ENCODE measurements at places on chromosomes 4 and X.
A peak's percentile ranks its signal among the peaks of the same experiment; 100 is the strongest.

DNA sequence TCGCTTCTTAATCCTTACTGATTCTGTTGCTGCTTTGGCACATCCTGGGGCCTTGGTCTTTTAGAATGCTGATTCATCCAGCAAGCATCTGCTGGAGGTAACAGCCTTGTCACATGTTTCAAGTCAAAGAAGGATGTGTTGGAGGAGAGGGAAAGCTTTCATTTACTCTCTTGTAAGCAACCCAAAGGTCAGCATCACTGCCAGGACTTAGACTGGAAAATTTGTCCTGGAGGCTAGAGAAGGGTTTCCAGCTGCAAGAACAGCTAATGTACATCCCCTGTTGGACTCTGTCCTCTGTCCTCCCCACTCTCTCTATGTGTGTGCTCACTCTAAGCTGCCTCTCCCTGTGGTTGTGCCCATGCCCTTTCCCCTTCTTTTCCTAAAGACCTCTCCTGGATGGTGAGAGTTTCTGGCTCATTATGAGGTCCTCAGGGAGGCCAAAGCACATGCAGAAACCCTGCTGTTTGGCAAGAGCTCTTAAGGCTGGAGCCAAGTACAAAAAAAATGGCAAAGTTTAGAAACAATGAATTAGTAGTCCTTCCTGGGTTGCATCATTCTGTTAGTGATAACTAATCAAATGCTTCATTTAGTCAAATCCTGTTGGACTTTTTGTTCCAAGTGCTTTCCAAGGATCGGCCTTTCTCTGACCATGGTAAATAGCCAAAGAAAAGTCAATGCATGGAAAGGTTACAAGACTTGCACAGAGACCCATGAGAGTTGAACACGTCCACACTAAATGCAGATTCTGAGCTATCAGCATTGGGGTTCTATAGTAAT, 13.4 kb upstream of the SRPX start:
- no peak for DNase-seq

- no peak for DNase-seq
Measured at GRCh38 chr4:139144161-139144859, 32.7 kb downstream of the ELF2 start.

DNA sequence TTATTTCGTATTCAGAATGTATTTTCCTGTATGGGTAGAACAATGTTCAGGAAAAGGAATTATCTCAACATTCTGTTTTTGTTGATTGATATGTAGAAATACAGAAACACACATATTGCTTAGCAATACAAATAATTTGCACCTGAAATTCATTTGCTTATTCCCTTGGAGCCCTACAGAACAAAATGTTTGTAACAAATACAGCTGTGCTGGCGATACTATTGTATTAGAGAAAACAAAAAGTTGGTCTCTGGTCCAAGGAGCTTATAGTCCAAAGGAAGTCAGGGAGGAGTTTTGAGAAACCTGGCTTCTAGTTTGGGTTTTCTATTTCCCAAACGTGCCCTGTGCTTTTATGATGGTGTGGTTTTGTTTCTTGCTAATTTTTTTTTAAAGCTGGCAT, 37.8 kb upstream of the CAPN6 start:
- DNase-seq, result no peak

DNA sequence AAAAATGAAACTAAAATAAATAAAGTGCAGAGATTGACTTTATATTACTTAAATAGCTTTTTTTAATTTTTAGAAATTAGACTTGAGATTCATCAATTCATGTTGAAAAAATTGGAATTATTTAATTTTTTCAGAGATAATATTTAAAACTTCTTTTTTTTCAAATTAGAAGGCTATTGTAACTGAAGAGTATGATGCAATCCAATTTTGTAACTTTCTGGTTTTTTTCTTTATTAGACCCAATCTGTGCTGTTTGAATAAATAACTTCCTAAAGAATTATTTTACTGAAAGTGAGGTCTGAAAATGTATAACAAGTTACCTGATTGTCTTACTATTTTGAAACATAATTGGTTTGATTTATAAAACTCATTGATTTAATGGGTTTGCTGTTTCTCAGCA, 200.9 kb downstream of the MAD2L1 start:
- no peak for DNase-seq

GRCh38 chrX:116009861-116010710, 160.5 kb upstream of the AGTR2 start:
- DNase-seq, result no peak

DNA sequence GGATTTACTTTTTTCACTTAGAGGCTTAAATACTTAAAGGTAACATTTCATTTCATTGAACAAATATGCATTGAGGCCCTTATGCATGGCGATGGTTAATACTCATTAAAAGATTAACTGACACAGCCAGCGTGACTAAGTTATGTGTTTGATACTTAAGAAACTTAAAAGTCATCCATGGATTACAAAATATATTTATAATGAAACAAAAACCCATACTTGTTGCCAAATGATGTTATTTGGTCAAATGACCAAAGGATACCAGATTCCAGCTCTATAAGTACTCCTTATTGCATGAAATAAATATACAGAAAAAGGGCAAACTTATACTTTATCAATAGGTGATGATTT, 26.7 kb downstream of the ZNF330 start:
- no peak for DNase-seq

DNA sequence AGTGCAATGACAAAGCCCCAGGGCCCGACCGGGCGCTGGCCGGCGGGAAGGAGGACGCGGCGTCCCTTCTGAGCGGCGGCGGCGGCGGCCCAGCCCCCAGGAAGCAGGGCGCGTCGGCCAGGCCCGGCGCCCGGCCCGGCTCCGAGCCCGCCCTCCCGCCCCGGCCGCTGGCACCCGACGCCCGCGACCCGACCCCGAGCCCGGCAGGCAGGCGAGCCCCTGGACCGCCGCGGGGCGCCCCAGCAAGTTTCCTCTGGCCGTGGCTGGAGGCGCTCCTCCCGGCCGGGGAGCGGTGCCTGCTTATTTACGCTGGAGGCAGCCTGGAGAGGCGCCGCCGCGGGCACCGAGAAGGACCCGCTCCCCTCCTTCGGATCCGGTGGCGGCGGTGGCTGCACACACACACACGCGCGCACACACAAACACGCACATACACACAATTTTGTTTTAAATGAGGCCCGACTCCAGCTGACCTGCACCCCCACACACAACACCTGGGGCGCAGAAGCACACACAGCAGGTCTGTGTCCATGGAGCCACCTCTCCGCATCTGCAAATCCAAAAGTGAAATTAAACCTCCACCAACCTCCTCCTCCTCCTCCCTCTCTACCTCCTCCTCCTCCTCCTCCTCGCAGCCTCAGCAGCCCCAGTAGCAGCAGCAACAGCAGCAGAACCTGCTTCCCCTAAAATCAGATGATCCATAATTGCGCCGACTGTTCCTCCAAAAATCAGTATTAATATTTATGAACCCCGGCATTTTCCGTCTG, 669 bp downstream of the IRF2 start:
- DNase-seq, result peak; percentile 18

DNA sequence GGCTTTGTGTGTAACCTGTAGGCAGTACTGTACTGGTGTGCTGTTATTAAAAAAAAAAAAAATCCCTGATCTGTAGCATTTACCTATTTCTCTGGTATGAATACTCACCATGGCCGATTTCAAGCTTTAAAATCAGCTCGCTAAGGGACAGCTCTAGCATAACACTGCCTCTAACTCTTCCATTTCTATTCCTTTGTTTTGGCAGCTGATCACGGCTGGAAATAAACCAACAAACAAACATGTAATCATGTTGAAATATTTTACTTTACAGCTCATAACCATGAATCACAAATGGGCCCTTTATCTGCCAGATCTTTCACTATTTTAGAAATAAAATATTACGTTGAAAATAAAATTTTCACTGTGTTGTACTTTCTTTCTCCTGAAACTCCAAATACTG, 60.5 kb upstream of the IL15 start:
- DNase-seq, result no peak

Data from activated gamma-delta T cell treated with Interleukin-2 at 50 U/mL for 16 hours (primary cell).